Renal pelvis (tissue), 12 donors: ENCODE measurements at places on chromosomes 2 and 18. TPM values are rescaled to one million over a fixed set of nuclear protein-coding genes. Genes with fewer than 3 reads are reported as not detected.
A peak's percentile ranks its signal among the peaks of the same experiment; 100 is the strongest.

ANKRD62 gene
- 0.03 TPM for polyA plus RNA-seq

CNRIP1 gene
- polyA plus RNA-seq = 23.2 TPM

DNA sequence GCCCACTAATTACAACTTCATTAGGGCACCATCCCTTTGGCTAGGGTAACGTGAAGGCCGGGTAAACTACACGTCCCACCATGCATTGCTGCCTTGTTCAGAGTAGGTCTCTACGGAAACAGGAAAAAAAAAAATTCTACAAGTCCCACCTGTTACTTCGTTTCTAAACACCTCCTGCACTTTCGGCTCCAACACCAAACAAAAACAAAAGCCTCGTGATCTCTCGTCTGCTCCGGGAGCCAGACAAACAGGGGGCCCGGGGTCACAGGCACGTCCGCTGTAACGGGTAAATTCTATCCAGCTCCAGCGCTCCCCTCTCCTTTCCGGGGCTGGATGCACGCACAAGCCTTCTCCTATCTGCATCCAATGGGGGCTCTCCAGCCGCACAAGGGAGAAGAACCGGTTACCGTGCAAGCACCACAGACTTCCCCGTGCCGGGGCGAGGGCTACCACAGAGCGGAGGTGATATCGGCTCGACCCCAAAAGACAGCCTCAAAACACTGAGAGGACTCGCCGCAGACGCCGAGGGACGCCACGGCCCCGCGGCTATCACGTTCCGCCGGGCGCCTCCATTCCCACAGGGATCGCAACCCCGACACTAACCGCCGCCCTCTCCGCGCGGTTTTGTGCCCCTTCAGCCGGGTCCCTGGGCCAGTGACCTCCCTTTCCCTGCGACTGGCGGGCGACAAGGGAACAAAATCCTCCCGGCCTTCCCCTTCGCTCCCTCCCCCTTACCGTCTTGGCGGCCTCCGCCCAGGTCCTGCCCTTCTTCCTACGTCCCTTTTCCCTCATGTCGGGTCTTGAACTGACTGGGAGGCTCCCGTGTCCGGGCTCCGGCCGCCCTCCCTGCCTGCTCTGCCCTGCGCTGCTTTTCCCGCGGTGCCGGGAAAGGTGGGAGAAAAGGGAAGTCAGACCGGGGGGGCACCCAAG is 591 bp downstream of the ASXL2 start:
- peak; percentile 67 for DNase-seq

DNA sequence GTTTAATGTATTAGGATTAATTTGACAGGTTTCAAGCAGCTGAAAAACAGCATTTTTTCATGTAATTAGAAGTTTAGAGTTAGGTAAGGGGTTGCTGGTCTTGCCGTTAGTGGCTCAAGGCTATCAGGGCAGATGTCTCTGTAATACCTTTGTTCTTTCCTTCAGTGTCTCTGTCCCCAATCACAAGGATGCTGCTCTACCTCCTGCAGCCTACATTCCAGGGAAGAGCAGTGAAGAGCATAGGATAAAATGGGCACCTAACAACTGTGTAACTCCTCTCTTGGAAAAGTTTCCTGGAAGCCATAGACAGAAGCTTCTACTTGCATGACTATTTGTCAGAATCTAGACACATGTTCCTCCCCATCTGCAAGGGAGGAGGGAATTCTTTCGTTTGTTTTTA is 9.4 kb upstream of the SERPINB7 start:
- DNase-seq = no peak

DNA sequence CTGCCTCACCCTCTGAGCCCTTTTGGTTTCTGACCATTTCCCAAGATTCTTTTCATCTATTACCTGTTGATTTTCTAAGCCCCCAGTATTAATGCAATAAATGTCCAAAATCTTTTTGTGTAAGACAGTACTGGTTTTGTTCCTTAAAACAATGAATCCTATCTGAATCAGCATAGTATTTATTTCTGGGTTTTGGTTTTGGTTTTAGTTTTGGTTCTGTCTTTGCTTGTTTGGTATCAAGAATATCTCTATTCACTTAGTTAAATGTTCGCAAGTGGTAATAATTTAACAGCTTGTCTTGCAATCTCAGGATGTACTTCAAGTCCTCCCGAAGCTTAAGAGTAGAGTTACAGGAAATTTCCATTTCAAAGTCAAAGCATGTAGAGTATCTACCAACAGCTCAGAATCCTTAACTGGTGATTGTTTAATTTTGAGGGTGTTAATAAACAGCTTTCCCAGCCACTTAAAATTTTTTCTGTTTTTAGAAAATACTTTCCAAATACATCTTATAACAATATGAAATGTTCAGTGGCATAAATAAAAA is 67.7 kb upstream of the NEDD4L start:
- no peak for DNase-seq

- DNase-seq = no peak
Measured at GRCh38 chr2:230697676-230698075, 15.0 kb upstream of the CAB39 start.

GRCh38 chr2:770776-771175 is 93.6 kb upstream of the TMEM18 start:
- no peak for DNase-seq

GRCh38 chr2:189937691-189938090 is 124.8 kb downstream of the MSTN start:
- no peak for DNase-seq

DNA sequence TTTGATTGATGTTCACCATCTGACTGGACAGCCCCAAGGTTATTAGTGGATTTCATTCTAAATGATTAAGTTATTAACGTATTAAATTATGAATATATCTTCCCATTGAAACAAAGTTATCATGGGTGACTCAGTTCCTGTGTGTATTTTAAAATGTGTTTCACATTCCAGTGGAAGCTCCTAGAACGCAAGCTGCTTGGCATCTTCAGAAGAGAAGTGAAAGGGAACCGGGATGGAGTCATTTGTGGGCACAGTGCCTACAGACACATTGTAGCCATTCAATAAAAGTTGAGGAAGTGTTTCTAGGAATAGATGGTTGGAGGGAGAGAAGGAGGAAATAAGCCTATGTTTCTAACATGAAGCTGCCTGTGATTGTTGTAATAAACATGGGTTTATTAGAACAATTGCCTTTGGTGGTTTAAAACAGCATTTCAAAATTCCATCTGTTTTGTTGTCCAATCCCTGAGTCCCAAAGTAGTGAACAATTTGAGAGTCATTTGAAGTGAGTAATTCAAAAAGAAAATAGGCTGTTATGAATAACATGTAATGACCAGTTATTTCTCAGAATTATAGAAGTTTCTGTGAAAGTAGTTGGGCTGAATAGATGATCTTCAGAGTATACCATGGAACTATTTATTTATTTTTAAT is 143.5 kb downstream of the PKP4 start:
- DNase-seq = no peak

DNA sequence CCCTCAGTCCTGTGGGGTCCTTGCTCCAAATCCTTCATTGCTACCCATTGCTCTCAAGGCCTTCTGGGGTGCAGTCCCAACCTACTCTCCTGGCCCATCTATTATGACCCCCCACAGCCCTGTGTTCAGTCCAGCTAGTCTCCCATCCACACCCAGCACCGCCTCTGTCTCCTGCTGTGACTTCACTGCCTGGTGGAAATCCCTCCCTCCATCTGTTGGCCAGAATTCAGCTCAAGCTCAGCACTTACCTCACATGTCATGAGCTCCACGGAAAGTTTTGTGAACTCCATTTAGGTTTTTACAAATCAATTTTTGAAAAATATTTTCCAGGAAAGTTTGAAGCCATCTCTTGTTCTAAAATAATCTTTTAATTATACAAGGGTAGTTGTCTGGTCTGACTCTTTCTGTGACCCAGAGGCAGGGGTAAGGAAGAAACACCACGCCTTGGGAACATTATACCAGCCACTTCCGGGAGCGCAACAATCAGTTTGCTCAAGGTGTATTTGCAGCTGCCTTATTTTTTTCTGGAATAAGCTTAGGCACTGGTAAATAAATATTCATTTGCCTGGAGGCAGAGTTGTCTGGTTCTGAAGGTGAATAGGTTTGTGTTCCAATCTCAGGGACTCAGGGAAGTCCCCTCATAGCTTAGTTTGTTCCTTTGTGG is 110.8 kb downstream of the VIT start:
- no peak for DNase-seq
